Epithelial cell of prostate (primary cell): ENCODE measurements at places on chromosomes 13 and 19.
A peak's percentile ranks its signal among the peaks of the same experiment; 100 is the strongest.

DNA sequence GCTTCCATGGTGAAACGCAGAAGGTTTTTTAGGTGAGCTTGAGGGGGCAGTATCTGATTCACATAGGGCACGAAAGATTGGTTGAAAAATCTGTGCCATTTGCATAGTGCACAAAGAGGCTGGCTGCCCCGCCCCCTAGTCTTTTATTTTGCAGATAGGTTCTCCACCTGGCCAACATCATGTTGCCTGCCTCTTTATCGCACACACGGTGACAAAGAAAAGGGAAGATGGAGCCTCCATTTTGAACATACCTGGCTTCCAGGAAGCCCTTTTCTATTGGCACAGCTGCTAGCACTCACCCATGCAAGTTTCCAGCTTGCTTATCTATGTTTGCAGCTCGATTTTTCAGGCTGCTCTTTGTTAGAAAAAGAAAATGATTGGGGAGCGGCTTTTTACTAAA, 316.2 kb upstream of the KLHL1 start:
- no peak for DNase-seq

GRCh38 chr13:51826606-51827005, 18.4 kb downstream of the TMEM272 start:
- no peak for DNase-seq

- DNase-seq: no peak
Observed at GRCh38 chr19:29681422-29682235, 16.4 kb downstream of the PLEKHF1 start.

DNA sequence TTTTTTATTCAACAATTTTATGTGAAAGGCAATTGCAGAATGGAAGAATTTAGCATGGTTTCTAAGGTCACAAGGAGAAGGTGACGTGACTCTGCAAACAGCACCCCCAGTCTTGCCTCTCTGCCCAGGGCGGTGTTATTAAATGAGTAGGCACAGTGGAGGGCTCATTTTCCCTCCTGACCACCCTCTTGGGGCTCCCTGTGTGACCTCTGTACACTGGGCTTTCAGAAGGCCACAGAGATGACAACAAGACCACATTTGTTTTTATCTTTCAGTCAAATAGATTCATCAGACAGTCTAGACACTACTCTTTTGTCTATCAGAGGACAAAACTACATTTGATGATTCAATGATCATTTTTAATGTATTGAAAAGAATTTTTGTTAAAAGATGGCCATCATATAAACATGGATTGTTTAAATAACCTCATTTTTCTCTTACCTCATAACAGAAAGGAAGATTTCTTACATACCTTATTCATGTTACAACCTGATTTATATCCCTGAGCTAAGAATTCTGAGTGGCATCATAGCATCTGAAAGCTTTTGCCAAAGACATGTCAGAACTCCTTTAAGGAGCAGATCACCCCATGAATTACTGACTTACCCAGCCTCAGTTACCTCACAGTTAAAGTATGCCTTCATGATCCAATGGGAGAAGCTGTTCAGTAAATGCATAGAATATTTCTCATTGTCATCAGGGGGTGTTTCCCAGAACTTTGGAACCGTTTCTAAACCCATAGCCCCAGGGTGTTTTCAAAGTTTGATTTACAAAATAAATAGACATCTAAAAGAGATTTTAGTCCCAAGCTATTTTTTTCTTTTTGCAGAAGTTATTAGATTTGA, 184.0 kb upstream of the RFC3 start:
- peak; percentile 94 for DNase-seq

GRCh38 chr13:62524061-62524460, 1108.4 kb upstream of the PCDH20 start:
- DNase-seq: no peak

DNA sequence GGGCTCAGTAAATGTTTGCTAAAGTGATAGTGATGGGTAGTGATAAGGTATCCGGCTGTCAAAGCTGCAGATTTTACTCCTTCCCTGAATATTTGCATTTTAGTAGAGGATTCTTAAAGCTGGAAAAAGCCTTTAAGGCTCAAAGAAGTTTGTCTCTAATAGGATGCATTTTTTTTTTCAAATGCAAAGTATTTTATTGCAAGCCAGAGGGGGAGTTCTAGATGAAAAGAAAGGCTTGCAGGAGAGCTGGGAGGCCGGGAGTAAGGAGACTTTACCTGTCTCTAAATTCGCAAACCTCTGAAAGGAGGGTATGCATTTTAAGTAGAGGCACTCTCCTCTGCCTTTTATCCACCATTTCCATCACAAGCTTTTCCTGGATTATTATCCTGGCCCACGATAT, 100.7 kb upstream of the FNDC3A start:
- no peak for DNase-seq

- no peak for DNase-seq
Observed at GRCh38 chr19:18900700-18901481, 4.9 kb upstream of the CERS1 start.

DNA sequence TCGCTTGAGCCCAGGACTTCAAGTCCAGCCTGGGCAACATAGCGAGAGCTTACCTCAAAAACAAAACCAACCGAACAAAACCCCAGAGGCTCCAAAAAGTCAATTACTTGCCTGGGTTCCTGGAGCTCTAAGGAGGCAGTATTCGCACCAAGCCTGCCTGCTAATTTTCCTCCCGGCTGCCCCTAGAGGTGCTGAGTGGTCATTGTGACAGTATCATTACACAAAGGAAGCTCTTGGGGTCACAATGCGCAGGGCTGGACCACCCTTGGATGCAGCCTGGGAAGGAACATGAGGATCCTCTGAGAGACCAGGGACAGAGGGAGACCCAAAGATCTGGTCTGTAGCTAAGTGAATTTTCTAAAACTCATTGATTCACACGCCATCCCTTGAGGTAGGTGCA, 8.5 kb upstream of the PEX11G start:
- DNase-seq: no peak

DNA sequence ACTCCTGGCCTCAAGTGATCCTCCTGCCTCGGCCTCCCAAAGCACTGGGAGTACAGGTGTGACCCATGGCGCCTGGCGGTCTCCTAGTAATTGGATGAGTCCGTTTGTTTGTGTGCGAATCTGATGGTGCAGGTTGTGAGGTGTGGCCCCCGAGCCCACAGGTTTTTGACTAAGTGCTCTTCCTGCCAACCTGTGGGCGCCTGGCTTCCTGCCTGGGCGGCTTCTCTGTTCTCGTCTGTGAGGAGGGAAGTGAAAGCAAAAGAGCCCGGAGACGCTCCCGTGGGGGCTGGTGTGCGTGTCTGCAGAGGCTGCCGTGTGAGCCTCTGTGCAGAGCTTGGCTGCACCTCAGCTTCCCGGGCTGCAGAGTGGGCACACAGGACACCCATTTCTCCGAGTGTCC, 10.0 kb downstream of the ARHGAP45 start:
- DNase-seq: peak; percentile 39

DNA sequence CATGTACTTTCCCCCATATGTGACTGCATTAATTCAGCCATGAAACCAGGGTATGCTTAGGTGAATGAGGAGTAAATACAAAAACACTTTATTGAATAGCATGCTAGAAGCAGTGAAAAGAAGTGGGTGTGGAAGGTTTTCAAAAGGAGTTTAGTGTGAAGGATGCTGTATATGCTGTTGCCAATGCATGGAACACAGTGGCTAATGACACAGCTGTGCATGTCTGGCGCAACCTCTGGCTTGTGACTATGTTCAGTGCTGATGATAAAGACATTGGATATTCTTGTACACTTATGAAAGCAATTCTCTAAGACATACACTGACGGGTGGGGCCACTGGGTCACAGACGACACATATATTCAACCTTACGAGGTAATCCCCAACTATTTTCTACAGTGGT, 55.2 kb downstream of the SOX21 start:
- no peak for DNase-seq

GRCh38 chr19:14006766-14007562, 844 bp upstream of the RFX1 start:
- no peak for DNase-seq

- no peak for DNase-seq
Observed at GRCh38 chr13:98997011-98997730, 19.3 kb upstream of the DOCK9 start.

- no peak for DNase-seq
Observed at GRCh38 chr13:72523049-72523448, 204.4 kb downstream of the MZT1 start.

DNA sequence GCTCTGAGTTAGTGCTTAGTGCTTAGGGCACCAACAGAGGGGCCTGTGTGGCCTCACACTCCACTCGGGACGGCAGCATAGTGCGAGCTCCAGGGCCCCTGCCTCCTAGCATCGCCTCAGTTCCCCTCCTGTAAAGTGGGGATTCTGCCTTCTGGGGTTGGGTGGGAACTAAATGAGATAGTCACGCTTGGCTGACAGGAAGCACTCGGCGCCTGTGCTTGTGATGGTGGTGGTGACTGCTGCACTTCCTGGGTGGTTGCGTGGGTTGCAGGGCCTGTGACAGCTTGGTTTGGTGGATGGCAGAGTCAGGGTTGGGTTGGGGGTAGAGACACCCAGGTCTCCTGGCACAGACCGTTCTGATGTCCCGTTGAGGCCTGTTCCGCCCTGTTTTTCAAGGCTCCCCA, 7.7 kb downstream of the PLEKHF1 start:
- no peak for DNase-seq

- DNase-seq: no peak
Observed at GRCh38 chr19:55276720-55277430, 3.0 kb downstream of the HSPBP1 start.

DNA sequence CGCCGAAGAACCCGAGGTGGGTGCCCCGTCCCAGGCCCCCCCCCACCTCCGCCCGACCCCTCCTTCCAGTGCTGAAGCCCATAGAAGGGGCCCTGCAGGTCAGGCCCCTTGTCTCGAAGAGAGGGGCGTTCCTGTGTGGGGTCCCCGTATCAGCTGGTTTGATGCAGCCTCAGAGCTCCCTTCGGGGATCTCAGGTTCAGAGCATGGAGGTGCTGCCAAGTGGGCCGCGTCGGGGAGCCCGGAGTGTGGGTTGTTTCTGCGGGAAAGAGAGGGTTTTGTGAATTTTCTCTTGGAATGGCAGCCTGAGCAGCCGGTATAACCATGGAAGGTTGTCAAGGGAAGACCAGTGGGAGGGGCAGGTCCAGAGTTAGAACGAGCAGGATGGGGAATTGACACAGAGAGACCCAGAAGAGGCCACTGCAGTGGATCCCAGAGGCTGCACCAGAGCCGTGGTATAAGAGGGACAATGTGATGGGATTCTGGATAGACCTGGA, 384 bp downstream of the TRAPPC2B start:
- DNase-seq: no peak

GRCh38 chr13:26348966-26349365, 95.0 kb downstream of the CDK8 start:
- no peak for DNase-seq

DNA sequence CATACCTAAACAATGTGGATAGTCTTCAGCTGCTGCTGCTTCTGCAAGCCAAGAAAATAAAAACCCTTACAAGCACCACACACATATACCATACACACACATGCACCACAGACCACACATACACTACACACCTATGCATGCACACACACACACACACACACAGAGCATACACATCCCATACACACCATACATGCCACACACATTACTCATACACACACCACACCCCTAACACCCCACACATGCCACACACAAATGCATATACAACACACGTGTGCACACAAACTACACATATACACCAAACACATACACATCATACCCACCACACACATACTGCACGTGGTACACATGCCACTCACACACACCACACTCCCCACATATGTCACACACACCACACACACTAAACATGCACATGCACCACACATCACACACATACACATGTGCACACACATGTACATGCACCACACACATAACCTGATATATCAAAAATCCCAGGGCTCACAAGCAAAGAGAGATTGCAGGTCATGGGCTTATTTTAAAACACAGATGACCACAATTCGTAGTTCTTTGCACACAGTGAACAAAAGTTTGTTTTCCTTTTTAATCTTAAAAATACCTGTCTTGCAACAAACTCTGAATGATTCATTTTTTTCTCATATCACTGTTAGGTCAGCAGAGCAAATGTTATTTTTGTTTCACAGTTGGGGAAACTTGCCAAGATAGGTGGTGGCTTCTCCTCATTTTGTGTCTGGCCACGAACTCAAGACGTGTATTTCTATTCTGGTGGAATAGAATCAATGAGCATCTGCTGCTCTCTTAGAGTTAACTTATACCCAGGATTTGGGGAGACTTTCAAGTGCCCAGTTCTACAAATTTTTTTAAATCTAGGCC, 456.6 kb downstream of the FGF9 start:
- no peak for DNase-seq

GRCh38 chr19:53156850-53157249, 2.0 kb downstream of the ZNF347 start:
- no peak for DNase-seq

- no peak for DNase-seq
Observed at GRCh38 chr13:75794663-75795062, 158.5 kb downstream of the LMO7 start.

DNA sequence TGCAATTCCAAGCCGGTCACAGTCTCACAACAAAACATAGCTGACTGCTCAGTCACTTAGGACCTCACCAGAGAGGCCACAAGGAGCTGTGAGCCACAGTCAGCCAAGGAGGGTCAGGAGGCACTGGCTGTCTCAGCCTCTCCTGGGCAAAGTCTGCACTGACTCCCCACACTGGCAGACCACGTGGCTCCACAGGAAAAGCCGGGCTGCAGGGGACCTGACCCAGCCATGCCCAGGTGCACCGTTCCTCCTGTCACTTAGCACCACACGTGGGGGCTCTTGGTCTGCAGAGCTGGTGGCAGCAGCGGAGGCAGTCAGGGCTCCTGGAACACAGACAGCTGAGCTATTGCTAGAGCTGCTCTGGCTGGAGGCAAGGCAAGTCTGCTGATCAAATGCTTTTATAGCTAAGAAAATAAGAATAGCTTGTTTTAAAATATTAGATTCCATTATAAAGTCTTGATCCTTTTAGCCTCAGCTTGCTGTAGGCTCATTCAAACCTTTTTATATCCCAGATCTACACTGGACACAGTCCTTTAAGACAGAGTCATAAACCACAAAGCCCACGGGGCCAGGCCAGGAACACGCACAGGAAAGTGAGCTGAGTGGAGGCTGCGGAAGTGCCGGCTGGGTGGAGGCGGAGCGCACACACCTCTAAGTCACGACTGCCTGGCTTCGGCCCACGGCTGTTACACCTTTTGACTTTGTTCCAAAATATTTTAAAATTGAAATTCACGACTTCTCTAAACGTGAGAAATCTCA, 744.1 kb downstream of the UQCRFS1 start:
- no peak for DNase-seq

DNA sequence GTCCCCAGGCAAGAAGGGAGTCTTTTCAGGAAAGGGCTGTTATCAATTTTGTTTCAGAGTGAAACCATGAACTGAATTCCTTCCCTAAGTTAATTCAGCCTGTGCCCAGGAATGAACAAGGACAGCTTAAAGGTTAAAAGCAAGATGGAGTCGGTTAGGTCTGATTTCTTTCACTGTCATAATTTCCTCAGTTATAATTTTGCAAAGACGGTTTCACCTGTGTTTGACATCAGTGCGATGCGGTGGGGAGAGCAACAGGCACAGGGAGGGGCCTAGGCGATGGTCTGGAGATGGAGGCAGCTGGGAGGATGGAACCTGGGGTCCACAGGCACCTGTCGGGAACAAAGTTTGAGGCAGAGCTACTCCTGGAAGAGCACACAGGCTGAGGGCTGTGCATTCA, 5.9 kb upstream of the ZNF552 start:
- no peak for DNase-seq
